ENCODE measurements at places on chromosomes 12 and 14. TPM values are rescaled to one million over a fixed set of nuclear protein-coding genes. Genes with fewer than 3 reads are reported as not detected.

- peak; percentile 70 for DNase-seq
Observed at GRCh38 chr12:106139422-106140171, 843 bp upstream of the NUAK1 start.

GRCh38 chr14:33668066-33668465 lies 282.8 kb downstream of the EGLN3 start:
- no peak for DNase-seq

- no peak for DNase-seq
Observed at GRCh38 chr14:93033983-93034670, 81.6 kb downstream of the ITPK1 start.

- no peak for DNase-seq
Observed at GRCh38 chr14:22837750-22838538, 1.6 kb downstream of the MMP14 start.

- no peak for DNase-seq
Observed at GRCh38 chr14:101407328-101407727, 154.0 kb upstream of the DIO3 start.

DNA sequence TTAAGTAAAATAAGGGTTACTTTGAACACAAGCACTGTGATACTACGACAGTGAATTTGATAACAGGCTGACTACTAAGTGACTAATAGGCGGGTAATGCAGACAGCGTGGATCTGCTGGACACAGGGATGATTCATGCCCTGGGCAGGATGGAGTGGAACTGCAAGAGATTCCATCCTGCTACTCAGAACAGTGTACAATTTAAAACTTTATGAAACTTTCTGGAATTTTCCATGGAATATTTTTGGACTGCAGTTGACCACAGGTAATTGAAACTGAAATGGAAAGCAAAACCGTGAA lies 46.0 kb downstream of the YEATS4 start:
- peak; percentile 22 for DNase-seq

DNA sequence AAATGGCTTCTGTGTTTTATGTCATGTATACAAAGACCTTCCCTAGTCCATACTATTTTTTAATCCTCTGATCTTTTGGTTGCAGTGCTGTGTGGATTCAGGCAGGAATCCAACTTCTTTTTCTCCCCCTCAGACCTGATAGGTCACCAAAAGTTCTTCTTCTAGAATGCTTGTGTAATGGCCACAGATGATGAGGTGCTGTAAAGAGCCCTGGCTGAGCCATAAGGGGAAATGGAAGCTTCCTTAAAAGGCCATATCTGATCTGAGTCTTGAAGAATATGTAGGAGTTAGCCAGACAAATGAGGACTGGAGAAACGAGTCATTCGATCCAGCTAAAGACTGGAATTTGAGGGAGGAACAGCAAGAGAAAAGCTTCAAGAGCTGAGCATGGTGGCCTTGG lies 353.9 kb downstream of the PCNX1 start:
- no peak for DNase-seq

The RNASE9 gene
- not detected for total RNA-seq

DNA sequence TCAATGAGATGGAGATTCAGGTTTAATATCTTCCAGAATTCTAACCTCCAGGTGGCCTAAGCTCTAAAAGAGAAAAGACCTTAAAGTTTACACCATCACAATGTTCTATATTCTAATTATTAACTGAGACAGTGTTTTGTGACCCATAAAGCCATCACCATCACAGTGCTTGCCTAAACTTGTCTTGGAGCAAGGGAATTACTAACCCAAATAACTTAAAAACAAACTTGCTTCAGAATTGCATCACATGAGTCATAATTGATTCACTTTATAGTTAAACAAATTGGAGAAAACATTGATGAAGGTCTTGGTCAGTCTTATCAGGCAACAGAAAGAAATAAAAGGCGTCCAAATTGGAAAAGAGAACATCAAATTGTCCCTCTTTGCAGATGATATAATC lies 54.5 kb upstream of the ALG10 start:
- no peak for DNase-seq

DNA sequence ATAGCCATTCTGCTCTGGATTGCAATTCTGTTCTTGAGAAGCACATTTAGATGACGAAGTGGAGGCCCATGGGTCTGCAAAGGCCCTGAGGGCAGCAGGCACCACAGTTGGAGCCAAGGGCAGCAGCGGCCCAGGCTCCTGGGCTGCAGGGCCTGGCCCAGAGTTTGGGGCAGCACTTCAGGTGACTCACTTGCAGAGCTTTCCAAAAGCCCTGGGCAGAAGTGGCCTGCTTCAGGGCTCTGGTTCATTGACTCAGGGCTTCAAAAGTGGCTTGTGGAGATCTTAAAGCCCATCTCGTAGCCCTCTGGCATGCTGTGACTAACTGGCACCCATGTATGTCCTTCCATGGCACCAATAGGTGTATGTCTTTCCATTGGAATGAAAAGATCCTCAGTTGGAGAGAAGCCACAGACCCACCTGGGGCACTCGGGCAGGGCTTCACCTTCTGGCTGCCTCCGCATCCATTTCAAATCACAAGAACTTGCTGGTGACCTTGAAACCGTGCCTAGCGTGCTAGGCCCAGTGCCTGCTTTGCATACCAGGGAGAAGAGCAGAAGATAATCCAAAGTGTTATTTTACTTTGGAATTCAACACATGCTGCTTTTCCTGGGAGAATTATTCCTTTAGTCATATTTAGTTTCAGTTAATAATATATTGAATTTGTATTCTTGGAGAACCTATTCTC lies 106.7 kb downstream of the PRMT8 start:
- DNase-seq = no peak

- no peak for DNase-seq
Observed at GRCh38 chr12:83971781-83972180, 940.8 kb downstream of the SLC6A15 start.

DNA sequence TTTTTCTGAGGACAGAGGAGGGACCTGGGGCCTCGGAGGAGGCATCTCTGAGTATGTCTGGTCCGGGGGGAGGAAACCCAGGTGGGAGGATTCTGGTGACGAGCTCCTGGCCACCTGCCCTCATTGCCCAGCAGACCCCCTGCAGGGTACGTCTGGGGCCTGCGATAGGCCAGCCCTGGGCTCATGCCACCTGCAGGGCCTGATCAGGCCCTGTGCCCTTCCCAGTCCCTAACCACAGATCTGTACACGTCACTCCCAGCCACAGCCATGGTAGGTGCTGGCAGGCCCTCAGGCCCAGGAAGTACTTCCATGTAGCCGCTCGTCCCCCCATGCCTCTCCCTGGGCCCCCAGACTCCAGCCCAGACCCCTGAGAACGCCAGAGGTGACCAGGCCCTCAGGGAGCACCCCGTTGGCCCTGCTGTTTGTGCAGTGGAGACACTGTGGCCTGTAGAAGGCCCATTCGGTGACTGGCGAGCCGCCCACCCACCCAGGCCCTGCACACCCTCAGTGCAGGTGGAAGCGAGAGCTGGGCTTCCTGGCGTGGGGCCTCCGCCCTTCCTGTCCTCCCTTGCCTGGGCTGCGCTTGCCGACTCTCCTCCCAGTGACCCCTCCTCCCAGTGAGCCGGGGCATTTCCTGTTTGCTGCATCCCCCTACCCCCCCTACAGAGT lies 5.7 kb downstream of the INF2 start:
- no peak for DNase-seq

The SOCS4 gene
- 27.8 TPM for total RNA-seq

The CACNA2D4 gene
- 8.6 TPM for total RNA-seq

The PPP1R1A gene
- total RNA-seq = 17.2 TPM

DNA sequence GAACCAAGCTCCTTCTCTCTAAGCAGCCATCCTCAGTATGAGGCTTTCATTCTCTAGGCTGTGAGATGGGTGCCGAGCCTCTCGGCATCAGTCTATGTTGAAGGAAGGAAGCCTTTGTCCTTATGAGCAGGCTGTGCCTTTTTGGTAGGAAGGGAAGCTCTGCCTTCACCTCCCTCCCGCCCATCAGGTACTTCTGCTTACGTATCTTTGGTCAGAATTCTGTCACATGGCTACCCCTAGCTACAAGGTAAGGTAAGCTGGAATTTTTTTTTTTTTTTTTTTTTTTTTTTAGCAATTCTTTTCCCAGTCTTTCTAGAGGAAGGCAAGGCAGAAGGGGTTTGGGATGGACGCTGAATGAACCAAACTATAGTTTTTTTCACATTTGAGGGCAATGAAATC lies 16.9 kb downstream of the BATF start:
- no peak for DNase-seq

DNA sequence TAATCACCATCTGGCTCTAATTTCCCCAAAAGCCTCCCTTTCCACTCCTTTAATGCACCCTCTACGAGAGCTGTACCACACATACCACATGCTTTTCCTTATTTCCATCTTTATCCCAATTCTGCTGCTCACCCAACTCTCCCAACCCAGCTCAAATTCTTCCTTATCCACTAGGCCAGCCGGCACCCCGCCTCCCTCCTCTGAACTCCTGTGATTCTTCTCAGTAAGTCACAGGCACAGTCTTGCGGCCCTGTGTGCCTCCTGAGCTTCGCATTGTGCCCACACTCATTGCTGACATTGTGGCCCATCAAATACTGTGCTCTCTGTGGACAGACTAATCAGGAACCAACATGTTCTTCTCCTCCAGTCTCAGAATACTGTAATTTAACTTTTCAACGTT lies 45.4 kb downstream of the APPL2 start:
- DNase-seq = no peak

DNA sequence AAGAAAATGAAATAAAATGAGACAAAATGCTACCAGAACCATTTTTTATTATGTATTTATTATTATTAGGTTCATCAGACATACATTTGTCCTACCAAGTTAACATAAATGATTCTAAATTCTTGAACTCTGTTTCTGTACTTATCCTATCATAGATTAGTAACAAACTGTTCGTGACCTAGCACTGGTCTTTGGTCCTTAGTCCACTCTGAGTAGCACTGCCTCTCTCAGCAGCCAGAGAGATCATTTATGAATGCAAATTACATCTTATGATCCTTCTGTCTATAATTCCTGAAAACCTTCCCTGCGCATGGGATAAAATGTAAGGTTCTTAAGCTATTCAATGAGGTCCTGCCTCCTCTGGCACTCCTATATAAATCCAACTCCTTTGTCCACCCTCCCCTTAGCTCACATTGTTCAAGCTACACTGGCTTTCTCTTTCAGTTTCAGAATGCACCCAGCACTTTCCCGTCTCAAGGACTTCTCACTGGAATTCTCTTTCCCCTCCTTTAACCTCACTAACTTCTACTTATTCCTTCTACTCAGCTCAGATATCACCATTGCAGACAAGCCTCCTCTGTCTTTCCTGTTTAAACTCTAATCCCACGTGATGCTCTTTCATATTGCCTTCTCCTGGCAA lies 17.1 kb downstream of the PDZRN4 start:
- no peak for DNase-seq

Data from mucosa of gallbladder (tissue), 1 donor.